Urinary bladder (tissue), 4 donors: ENCODE measurements at places on chromosomes 2 and 18. TPM values are rescaled to one million over a fixed set of nuclear protein-coding genes. Genes with fewer than 3 reads are reported as not detected.

Gene MMADHC
- 140 TPM for total RNA-seq

Gene LRP1B
- 13.3 TPM for total RNA-seq

Gene HNMT
- 179 TPM for total RNA-seq

Gene RFTN2
- total RNA-seq, result 37.4 TPM

Gene CCDC142
- total RNA-seq, result 28.2 TPM

Gene ASXL2
- 13.2 TPM for total RNA-seq

Gene B4GALT6
- total RNA-seq, result 7.5 TPM
